HS-5 (cell line): ENCODE measurements at places on chromosomes 1 and 21.

- no peak for DNase-seq
Measured at GRCh38 chr1:116564426-116564825, 6.4 kb downstream of the CD58 start.

DNA sequence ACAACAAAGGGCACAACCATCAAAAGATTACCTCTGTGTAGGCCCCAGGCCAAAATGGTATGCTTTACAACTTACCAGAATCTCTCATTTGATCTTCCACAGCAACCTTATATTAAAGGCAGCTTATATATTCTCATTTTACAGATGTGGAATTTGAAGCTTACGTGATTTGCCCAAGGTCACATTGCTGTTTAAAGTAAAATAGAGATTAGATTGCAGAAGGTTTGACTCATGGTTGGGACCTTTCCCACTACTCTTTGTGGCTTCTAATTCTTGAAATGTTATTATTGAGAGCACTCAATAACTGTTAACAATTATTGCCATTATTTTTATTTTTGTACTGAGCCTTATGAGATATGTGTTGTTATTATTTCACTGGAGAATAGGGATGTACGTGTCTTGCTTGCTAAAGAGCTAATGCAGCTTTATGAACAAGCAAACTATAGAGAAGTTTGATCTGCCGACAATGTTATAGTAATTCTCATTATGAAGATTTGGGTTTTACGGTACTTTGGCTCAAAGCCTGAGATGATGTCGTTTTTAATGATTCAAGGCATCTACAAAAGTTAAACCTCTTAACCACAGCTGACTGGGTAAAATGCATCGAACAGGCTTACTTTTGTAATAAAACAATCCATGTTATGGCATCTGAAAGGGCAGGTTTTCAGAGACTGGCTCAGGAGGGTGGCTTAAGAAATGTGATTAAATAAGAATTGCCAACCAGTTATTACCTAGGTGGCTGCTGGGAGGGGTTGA lies 43.3 kb upstream of the TSNAX start:
- DNase-seq = no peak

DNA sequence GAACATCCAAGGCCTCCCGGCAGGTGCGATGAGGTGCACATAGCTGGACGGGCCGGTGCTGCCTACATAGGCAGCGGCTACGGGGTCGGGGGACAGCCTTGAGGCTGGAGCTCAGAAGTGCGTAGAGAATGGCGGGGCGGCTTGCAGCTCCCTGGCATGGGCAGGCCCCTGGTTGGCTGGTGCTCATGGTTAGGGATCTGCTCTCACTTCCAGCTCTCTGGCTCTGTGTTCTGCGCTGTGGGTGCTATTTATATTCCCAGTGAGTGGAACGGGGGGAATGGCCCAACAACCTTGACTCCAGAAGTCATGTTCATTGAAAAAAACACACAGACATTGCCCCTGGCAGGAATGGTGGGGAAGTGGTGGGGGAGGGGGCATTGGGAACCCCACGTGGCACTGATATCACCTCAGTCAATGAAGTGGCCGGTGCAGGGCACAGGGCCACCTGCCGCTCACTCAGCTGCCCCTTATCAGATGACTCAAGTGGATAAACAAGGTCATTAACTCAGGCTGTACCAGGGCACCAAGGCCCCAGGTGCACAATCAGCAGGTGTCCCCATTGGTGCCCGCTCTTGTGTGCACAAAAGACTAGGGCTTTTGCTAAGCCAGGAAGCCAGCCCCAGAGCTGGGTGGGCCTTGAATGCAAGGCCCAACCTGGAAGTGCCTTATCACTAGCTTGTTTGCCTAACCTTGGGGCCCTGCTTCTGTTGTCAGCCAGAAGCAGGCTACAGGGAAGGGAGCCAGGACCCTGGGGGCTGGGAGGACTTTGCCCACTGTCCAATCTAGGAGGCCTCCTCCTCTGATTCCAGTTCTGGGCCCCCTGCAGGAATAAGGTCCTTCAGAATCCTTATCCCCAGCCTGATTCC lies at the start of gene NR0B2:
NR0B2 (minus strand) TSS at position 222 of the 866 bp plus-strand sequence; CDS start at position 187, 35 bp downstream.
- no peak for DNase-seq

DNA sequence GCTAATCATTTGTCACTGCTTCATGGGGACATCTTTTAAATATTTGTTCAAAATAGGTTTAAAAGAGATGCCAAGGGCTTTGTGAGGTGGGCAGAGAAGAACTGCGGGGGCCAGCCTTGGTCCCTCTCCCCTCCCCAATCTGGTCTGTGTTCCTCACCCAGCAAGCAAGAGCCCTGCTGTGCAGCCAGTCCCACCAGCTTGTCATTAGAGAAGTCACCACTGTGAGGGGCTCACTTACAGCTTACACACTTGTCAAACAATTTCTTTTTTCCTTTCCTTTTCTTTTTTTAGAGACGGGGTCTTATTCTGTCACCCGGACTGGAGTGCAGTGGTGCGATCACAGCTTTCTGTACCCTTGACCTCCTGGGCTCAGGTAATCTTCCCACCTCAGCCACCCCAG lies 10.4 kb upstream of the CDK18 start:
- DNase-seq = no peak

DNA sequence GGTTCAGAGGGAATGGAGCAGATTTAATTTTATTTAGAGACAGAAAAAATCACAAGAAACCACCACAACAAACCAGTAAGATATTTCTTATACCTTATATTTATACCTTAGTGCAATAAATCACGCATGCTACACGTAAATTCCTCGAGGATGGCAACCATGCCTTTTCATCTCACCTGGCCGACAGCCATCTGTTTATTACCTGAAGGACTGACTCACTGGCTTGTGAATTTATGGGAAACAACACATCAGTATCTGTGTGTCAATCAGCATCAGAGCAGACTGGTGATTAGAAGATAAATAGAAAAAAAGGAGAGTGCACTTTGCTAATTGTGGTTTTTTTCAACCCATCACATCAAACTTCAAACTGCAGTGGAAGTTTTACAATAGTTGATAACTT lies 58.4 kb downstream of the S1PR1 start:
- DNase-seq = no peak
